ENCODE measurements at places on chromosomes 11 and 22.

DNA sequence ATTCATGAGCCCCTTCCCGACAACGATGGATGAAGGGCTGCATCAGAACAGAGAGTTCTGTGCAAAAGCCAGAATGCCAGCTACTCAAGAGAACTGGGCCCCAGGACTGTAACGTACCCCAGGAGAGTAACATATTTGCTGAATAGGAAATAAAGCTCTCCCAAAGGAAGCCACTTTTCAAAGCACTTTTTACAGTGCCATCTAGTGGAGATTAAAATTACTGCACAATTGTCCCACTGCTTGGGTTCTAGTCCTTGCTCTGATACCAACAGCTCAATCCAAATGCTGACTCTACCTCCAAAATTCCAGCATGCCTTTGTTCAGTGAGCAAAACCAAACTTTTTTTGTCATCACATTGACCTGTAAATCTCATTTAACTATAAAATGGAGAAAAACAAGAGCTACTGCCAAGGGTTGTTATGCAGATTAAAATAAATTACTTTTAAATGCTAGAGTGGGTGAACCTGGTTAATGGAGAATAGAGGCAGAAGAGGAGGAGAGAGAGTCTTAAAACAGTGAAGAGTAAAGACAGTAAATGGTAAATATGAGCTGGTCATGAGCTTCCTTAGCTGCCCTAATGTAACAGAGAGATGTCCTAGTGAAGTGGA, 87.6 kb upstream of the FSHB start:
- peak; percentile 43 for DNase-seq

DNA sequence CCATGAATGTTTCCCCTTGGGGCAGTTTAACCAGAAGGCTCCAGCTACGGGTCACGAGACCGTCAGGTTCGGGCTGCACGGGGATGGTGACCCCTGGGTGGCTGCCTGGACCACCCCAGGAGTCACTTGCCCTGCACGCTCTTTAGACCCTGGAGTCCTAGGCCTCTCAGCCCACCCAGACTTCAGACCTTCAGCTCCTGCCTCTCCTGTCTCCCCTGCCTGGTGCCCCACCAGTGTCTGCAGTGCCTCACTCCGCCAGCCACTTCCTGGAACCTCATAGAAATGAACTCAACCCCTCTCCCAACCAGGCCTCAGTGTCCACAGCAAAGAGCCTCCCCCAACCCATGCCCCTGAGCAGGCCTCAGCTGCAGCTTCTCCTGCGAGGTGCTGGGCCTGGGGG, 12.5 kb upstream of the MS4A10 start:
- DNase-seq: no peak

DNA sequence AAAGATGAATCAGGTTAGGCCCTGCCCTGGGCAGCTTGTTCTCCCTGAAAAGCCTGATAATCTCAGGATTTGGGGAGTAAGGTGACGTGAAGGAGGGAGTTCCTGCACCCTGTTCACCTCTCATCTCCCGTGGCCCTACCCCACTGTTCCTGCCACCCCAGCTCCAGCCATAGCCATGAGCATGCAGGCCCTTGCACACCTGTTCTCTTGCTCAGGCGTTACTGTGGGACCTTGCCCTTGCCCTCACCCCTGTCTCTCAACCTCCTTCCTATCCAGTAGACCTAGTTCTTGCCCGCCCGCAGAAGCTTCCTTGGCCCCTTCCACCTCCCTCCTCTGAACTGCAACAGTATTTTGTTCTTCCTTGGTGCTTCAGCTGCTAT, 15.0 kb downstream of the TSKU start:
- no peak for DNase-seq

- no peak for DNase-seq
Observed at GRCh38 chr11:106021181-106021966, 666 bp downstream of the MSANTD4 start.

DNA sequence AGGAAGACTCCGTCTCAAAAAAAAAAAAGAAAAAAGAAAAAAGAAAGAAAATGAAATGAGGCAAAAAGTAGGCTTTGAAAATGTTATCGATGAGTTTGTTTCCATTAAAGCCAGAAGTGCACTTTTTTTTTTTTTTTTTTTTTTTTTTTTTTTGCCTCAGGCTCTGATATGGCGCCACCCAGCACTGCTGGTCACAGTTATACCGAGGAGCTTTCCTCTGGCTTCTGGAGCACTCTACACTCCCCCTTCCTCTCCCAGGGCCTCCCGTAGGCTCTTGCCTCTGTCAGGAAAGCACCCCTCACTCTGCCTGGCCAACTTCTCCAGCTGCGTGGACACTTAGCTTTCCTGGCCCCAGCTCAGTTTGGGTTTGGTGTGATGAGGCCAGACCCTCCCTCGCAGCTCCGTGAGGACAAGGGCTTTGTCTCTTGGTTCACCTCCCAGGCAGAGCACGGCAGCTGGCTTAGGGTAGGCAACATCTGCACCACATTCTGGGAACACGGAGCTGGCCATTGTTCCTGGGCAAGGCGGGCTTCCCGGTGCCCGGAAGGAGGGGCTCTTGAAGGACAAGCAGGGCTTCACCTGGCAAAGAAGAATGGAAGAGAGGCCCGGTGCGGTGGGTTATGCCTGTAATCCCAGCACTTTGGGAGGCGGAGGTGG, 16.9 kb downstream of the FADS2 start:
- DNase-seq: no peak

GRCh38 chr11:64863391-64864060, 14.9 kb downstream of the EHD1 start:
- DNase-seq: no peak

Measured in GM12865 (cell line).